ENCODE measurements at places on chromosomes 5 and 9.

- no peak for DNase-seq
These were observed 49.4 kb downstream of the MEF2C start for GRCh38 chr5:88833371-88834130.

DNA sequence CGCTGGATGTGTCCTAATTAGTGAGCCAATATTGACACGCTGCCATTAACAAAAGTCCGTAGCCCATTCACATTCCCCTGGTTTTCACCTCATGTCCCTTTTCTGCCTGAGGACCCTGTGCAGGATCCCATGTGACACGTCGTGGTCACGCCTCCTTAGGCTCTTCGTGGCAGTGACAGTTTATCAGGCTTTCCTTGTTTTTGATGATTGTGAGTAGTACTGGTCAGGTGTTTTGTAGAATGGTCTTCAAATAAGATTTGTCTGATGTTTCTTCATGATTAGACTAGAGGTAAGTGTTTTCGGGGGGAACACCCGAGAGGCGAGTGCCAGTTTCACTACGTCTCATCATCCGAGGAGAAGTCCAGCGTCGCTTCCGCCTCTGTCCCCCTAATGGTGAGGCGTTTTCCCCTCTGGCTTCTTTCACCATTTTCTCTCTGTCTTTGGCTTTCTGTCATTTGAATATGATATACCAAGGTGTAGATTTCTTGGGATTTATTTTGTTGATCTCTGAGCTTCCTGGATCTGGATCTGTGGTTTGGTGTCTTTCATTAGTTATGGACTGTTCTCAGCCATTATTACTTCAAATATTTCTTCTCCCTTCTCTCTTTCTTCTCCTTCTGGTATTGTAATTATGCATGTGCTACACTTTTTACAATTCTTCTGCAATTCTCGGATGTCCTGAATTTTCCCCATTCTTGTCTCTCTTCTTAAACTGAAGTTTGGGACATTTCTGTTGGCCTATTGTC, 57.3 kb downstream of the TRIP13 start:
- no peak for DNase-seq

- no peak for DNase-seq
These were observed 57.8 kb upstream of the C5orf46 start for GRCh38 chr5:147963948-147964693.

- no peak for DNase-seq
These were observed 2.2 kb upstream of the ELL2 start for GRCh38 chr5:95963650-95964410.

DNA sequence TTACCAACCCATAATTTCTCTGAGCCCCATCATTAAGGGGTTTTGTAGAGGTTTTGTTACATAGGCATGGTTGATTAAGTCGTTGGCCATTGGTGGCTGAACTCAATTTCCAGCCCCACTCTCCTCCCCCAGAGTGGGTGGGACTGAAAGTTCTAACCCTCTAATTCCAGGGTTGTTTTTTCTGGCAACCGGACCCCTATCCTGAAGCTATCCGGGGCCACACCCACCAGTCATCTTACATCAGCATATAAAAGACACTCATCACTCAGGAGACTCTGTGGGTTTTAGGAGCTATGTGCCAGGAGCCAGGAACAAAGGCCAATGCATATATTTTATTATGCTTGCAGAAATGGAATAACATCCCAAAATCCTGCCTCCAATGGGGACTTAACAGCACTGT, 186.0 kb downstream of the NXNL2 start:
- DNase-seq, result no peak

DNA sequence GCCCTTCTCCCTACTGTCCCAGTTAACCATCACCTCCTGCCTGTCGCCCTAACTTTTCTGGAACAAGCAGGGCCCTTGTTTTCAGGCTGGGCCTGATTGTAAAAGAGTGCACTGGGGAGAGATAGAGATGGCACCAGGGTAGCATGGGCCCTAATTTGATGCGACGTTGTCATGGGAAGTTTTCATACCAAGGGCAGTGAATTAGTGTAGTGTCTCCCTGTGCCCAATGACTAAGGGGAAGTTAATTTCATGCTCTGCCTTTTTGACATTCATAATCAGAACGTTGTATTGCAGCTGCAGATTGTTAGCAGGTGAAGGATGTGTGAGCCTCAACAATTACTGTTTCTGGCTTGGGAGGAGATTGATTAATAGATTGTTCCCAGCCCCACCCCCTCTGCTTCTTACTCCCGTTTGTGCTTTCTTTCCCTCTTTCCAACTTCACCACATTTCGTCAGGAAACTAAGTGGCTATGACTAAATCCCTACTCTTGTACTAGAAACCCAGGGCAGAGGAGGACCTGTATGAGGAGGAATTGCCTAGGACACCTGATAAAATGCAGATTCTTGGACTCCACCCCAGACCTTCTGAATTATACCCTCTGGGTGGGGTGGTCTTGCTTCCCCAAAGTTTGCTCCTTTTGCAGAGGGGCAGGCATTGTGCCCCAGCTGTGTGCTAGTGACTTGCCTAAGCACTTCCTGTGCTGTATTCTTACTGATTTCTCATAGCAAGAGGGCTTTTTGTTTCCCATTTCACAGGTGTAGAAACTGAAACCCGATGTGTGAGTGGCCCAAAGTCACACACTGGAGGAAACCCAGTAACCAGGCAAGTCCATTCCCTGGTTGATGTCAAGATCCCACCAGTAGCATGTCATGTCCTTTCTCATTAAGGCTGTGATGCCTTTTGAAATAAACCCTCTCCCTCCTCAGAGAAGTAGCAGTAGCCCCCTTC, 56.3 kb downstream of the DAB2IP start:
- no peak for DNase-seq

DNA sequence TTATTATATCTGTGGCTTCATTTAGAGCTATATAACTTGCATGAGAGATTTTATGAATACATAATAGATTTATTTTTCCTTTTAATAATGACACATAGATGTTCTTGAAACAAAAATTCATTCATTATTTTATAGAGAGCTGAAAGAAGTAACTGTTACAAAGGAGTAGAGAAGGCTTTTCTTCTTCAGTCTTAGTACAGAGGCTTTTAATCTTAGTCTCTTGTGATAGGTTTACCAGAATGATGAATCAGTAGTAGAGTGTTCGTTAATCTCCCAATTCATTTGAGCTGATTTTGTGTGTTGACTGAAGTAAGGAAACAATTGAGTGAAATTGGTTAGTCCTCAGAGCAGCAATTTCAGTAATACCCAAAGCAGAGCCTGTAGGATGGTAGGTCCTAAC, 1284.1 kb upstream of the ACO1 start:
- DNase-seq, result no peak

DNA sequence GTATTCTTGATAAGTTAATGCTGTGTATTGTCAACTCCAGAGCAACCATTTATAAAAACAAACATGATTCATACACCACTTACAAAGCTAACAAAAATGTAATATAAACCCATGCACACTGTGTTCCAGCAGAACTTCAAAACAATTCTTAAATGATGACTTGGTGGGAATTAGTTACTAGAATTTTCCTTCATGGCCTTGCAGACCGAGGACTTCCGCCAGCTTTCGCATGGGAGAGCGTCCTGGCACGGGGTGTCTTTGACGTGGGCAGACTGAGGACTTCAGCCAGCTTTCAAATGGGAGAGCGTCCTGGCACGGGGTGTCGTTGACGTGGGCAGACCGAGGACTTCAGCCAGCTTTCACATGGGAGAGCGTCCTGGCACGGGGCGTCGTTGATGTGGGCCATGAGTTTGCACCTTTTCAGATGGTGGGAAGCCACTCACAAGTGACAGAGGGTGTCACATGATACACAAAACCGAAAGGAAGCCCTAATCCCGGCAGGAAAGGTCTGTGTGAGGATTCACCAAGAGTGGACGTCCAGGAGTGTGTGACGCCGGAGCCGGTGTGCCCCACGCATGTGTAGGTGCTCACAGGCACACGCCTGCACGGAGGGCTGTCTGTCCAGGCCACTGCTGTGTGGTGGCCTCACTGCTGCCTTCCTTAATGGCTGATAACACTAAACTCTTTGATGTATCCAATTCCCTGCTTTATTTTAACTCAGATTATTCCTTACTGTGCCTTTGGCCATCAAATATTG, 211.3 kb upstream of the IRX4 start:
- DNase-seq, result no peak

GRCh38 chr5:161271816-161272215, 274.7 kb downstream of the GABRB2 start:
- no peak for DNase-seq

GRCh38 chr9:33140401-33141360, 26.5 kb downstream of the B4GALT1 start:
- DNase-seq, result no peak

DNA sequence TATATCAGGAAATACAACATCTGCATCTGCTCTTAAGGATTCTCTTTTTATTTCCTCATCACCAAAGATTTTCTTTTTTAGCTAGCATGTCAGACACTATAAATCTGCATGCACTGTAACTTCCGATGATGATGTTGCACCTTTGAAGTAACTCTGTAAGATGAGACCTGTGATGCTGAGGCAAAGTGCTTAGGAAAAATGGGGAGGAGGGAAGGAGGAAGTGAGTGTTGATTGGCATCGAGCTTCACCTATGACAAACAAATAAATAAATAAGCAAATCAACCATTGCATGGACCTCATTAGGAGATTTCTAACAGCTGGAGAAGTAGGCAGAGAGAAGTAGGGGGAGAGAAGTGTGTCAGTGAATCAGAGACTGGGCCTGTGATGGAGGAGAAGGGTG, 52.6 kb downstream of the ENC1 start:
- DNase-seq, result no peak

DNA sequence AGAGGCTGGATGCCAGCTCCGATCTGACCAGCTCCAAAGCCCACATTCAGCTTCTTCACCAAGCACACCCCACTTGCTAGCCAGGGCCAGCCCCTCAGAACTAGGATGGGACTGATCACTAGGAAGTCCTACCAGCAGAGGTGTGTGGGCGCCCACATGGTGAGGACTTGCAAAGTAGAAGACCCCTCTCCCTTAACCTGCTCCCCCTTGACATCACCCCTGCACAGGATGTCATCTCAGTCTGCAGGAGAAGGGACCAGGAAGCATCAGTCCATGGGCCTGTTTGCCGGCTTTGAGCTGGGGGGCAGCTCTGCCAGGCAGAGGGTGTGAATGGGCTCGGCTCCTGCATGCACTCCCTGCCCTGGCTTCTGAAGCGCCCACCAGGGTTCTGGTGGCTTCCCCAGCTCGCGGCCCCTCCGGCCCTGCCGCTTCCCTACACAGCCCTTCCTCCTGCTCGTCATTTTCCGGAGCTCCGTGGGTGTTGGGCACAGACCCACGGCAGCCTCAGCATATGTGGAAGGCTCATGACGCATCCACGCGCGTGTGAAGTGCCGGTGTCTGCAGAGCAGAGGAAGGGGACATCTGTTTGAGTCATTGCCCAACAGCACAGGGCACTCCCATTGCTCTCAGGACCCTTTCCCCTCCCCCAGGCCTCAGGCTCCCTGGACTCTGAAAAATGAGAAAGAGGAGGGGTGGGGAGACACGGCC, 3.7 kb upstream of the FAM78A start:
- DNase-seq, result no peak

DNA sequence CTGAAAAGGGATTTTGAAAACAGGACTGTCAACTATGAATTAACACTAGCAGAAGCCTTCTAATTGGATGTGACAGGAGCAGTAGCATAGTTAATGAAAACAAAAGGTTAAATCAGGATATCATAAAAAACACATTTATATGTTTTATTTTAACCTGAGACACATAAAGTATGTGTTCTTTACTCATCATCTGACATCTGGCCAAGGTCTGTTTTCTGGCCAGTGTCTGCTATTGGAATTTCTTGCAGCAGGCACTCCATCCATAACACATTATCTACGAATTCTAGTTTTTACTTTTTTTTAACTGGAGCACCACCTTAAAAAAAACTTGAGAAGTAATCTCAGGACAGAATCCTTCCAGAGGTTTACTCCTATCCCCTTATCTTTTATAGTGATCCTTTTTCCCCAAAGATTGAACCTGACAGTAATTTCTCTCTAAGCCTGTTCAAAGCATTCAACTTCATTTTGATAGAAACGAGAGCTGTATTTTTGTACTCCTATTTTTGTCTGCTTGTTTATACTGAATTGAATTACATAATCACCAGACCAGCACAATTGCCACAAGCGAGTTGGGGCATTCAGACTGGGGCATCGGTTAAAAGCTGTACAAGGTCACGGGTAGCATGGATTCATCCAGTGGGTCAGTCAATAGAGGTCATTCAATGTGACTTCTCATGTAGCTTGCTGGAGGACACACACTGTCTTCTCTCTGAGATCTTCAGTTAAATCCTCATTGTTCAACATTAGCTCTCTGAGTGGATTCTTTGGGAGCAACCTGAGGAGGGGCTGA, 205.6 kb upstream of the CLINT1 start:
- no peak for DNase-seq

DNA sequence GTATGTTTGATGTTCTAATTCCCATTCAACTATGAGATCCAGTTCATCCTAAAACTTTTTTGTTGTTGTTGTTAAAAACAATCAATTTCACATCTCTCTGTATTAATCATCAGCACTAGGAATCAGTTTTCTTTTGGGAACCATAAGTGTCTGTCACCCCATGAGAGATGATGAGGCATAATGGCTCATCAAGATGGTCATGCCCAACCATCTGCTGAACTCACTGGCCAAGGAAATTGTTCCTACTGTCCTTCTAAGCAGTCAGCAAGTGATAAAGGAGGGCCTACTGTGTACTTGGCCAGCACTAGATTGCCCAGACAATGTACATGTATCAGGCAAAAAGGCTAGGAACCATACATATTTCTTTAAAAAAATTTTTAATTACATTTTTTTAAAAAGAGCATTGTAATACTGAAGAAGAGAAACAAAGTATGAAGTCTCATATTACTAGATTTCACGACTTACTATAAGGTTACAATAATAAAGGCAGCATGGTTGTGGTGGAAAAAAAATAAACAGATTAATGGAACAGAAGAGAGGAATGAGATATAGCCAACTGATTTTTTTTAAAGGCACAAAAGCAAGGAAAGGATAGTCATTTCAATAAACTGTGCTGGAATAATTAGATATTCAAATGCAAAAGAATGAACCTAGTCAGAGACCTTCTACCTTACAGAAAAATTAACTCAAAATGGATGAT, 458.3 kb downstream of the SPOCK1 start:
- DNase-seq, result no peak

GRCh38 chr5:148060309-148060708, 3.5 kb upstream of the SPINK5 start:
- DNase-seq, result no peak

DNA sequence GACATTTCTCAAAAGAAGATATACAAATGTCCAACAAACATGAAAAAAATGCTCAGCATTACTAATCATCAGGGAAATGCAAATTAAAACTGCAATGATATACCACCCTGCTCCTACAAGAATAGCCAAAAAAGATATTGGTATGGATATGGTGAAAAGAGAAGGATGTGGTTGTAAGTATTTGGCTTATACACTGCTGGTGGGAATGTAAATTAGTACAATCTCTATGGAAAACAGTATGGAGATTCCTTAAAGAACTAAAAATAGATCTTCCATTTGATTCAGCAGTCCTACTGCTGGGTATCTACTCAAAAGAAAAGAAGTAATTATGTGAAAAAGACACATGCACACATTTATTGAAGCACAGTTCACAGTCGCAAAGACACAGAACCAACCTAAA, 67.6 kb upstream of the RUSC2 start:
- no peak for DNase-seq

- DNase-seq, result no peak
These were observed 271.8 kb upstream of the DMAC1 start for GRCh38 chr9:8071445-8071798.

GRCh38 chr9:82601293-82601771, 461.6 kb downstream of the RASEF start:
- DNase-seq, result no peak

- DNase-seq, result no peak
These were observed 893 bp upstream of the SH2D3C start for GRCh38 chr9:127779136-127779981.

GRCh38 chr5:149277801-149278200, 6.1 kb downstream of the AFAP1L1 start:
- DNase-seq, result no peak
